Esophagus muscularis mucosa (tissue), 4 donors: ENCODE measurements at places on chromosomes 2 and 18. TPM values are rescaled to one million over a fixed set of nuclear protein-coding genes. Genes with fewer than 3 reads are reported as not detected.

Gene DOCK10
- 5.2 TPM for total RNA-seq

Gene GYPC
- total RNA-seq, result 164 TPM

DNA sequence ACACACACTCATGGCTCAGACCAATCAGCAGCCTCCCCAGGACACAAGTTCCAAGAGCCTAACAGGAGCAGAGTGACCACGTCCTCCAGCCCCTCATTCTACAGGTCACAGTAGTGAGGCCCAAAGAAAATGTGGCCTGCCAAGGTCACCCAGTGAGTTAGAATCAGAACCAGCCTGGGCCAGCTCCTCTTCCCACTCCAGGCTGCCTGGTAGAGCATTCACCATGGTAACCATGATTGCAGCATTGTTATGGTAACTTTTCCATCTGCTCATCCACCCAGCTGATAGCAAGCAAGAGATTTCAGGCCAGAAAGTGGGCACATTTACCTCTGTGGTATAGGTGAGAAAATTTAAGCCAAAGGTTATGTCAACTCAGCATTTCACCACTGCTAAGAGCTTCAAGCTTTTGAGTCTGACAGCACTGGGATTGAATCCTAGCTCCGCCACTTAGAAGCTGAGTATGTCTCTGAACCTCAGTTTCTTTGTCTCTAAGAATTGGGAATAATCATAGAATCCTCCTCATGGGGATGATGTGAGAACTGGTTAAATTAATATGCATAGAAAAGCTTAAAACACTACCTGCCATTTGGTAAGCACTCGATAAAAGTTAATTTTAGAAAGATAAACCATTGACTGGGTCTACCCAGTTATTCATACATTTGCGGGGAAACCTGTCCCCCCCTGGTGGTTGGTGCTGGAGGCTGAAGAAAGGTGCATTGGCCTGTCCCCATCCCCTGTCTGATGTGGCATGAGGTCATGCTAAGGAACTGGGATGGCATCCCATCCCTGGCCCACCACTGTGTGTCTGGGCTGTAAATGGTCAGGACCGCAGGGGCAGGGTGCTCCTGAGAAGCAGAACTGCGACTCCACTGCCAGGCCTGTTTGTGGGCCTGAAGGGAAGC, 181.5 kb downstream of the KLHL29 start:
- peaks cover 97% of the 10 kb centered on the region for H3K4me1 ChIP-seq
- H3K4me3 ChIP-seq, result no peak overlapping the region
- H3K27me3 ChIP-seq, result no peaks in the 10 kb centered on the region
- no peak for DNase-seq

- H3K27ac ChIP-seq, result no peak overlapping the region
- no peaks in the 10 kb centered on the region for H3K36me3 ChIP-seq
- H3K4me3 ChIP-seq, result no peak overlapping the region
These were observed 313.6 kb upstream of the ACVR2A start for GRCh38 chr2:147531269-147531668.

DNA sequence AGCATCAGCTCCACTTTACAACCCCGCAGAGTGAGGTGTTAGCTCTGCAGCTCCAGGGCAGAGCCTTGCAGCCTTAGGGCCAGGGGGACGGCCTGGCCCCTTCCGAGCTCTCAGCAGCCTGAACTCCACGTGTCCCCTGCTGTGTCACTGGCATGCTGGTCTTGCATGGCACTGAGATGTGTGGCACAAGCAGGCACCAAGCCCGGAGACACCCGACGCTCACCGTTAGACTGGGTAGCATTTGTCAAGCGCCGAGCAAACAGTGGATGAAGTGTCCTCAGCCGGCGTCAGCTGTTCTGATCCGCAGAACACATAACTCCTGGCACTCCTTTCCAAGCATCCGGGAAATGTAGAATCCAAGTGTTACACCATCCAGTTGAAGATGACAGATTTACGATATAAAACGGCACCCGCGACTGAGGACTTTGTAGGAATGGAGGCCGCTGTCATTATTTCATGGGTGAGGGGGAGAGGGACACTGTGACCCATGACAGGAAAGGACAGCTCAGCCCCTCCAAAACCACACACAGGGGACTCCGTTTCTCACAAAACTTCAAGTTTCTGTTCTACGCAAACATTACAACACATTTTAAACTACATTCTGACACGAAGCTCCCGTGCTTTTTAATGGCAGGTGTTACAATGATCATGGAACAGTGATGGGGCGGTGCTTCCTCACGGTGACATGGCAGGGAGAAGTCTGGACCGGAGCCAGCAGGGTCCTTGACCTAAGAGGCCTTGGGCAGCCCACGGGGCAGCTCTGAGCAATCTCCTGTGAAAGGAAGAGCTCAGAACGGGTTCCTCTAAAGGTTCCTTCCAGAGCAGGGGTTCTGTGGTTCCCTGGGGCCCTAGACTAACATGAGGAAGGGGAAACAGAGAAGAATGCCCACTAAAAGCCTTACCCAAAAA, 89.4 kb downstream of the HDAC4 start:
- H3K4me1 ChIP-seq, result peaks cover 88% of the 10 kb centered on the region
- H3K36me3 ChIP-seq, result no peaks in the 10 kb centered on the region
- no peak for DNase-seq
- no peaks in the 10 kb centered on the region for H3K27me3 ChIP-seq

DNA sequence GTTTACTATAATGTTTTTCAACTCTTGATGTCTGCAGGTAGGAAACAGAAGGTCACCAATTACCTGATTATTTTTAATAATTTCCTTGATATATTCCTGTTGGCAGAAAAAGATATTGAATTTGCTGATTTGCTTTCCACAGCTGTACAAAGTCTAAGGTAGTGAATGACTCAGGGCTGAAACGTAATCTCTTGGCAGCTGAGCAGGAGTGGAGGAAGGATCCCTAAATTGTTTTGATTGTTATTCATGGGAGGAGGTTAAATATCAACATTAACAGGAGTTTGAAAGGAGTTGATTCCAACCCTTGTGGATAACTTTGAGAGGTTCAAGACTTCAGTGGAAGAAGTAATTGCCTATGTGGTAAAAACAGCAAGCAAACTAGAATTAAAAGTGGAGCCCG, 345.2 kb upstream of the SLC8A1 start:
- no peak overlapping the region for H3K4me3 ChIP-seq
- no peaks in the 10 kb centered on the region for H3K27me3 ChIP-seq
- no peaks in the 10 kb centered on the region for H3K4me1 ChIP-seq
- H3K27ac ChIP-seq, result no peak overlapping the region

DNA sequence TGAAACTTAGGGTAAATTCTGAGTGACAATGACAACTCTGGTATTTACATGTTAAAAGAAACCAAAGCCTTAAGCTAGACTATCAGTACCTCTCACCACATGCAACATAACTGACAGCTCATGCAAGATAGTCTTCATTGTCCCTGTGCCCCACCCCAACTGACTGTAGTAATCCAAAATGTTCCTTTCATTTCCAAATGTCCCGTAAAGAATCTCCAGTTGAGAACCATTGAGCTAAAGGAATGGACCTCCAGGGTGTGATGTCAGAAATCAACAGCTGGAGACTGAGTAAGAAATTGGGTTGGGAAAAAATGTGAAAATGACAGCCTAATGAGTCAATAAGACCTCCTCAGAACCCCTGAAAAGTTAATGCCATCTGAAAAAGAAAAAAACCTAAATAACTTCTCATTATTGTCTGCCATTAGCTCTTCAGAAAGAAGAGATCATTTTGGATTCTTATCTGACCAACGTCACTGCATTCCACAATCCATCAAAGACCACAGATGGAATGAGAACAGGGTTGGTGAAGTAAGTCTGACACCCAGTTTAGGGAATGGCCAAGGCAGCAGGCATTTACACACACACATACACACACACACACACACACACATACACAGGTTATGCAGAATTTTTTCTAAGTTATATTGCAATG, 51.7 kb upstream of the ACVR2A start:
- H3K36me3 ChIP-seq, result no peaks in the 10 kb centered on the region
- H3K27ac ChIP-seq, result no peak overlapping the region
- H3K27me3 ChIP-seq, result no peaks in the 10 kb centered on the region

GRCh38 chr2:16014041-16014787, 73.9 kb downstream of the MYCN start:
- no peaks in the 10 kb centered on the region for H3K36me3 ChIP-seq
- DNase-seq, result no peak
- H3K27ac ChIP-seq, result no peak overlapping the region
- H3K4me3 ChIP-seq, result no peak overlapping the region
- peaks cover 72% of the 10 kb centered on the region for H3K27me3 ChIP-seq

DNA sequence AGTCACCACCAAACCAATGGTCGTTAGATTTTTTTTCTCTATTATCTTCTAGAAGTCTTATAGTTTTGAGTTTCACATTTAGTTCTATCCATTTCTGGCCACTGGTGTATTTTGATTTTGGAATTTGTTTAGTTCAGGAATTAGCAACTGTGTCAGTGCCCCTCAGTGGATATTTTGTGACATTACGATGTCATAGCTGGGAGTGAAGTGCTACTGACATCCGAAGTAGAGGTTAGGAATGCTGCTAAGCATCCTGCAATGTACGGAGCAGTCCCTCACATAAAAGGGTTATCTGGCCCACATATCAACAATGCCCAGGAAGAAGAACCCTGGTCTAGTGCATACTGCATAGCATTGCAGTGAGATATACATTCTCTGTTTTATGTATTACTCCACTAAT, 157.4 kb upstream of the RGPD4 start:
- no peaks in the 10 kb centered on the region for H3K4me1 ChIP-seq
- no peak overlapping the region for H3K4me3 ChIP-seq
- DNase-seq, result no peak
- no peak overlapping the region for H3K27ac ChIP-seq
- no peaks in the 10 kb centered on the region for H3K36me3 ChIP-seq

DNA sequence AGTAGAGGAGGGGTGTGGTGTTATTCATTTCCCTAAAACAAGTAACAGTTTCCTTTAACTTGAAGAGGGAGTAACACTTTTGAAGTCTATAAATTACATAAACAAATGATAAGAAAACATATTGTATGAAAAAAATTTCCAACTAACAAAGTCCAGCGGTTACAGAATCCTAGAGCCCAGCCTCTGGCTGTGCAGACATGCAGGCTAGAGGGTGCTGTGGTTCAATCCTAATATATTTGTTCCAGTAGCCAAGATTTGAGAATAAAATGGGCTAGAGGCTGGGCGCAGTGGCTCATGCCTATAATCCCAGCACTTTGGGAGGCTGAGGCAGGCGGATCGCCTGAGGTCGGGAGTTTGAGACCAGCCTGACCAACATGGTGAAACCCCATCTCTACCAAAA, 56.9 kb downstream of the WDR75 start:
- no peak for DNase-seq
- H3K27ac ChIP-seq, result no peak overlapping the region
- no peaks in the 10 kb centered on the region for H3K27me3 ChIP-seq
- H3K4me1 ChIP-seq, result no peaks in the 10 kb centered on the region

DNA sequence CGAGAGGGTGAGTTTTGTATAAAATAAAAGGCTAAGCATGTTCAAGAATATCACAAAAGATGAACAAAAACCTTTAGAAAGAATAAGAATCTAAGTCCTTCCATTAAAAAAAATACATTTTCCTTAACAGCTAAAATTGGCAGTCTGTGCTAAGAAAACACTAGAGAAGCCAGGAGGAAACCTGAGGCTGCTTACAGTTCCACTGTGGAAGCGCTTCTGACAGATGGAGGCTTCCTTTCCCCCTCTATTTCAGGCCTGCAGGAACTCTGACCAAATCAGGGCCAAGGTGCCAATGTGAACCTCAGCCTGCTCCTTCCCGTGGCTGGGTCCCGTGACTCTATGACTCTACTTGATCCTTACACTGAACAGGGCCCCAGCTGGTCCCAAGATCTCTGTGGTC, 108.1 kb upstream of the ARHGAP28 start:
- H3K27me3 ChIP-seq, result no peaks in the 10 kb centered on the region
- H3K4me1 ChIP-seq, result peaks cover 16% of the 10 kb centered on the region
- DNase-seq, result no peak
- no peaks in the 10 kb centered on the region for H3K36me3 ChIP-seq
- no peak overlapping the region for H3K27ac ChIP-seq

GRCh38 chr2:6926071-6926732, 9.0 kb downstream of the RNF144A start:
- no peak overlapping the region for H3K27ac ChIP-seq
- peak; percentile 88 for DNase-seq
- no peaks in the 10 kb centered on the region for H3K27me3 ChIP-seq
- H3K36me3 ChIP-seq, result no peaks in the 10 kb centered on the region
- H3K4me3 ChIP-seq, result no peak overlapping the region

DNA sequence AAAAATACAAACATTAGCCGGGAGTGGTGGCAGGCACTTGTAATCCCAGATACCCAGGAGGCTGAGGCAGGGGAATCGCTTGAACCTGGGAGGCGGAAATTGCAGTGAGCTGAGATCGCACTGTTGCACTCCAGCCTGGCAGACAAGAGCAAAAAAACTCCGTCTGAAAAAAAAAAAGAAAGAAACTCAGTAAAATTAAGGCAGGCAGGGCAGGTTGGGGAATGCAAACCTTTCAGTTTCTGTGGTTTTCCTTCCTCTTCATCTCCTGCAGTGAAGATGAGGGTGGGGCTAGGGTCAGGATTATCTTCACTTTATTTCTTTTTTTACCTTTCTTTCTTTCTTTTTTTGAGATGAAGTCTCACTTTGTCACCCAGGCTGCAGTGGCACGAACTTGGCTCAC, 43.2 kb upstream of the PSME4 start:
- H3K4me3 ChIP-seq, result no peak overlapping the region
- H3K27ac ChIP-seq, result no peak overlapping the region
- H3K4me1 ChIP-seq, result peaks cover 8% of the 10 kb centered on the region
- no peaks in the 10 kb centered on the region for H3K36me3 ChIP-seq

DNA sequence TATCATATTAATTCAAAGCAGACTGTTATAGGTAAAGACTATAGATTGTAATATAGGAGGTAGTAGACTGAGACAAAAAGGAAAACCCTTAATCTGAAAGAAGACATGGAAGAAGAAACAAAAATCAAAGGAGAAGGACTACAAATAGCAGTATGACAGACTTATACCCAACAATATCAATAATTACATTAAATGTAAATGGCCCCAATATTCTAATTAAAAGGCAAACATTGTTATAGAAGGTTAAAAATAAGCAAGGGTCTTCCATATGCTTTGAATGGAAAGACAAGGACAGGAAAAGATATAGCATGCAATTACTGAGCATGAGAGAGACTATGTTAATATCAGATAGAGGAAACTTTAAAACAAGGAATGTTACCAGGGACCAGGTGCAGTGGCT, 109.5 kb upstream of the BCL2L11 start:
- H3K4me1 ChIP-seq, result no peaks in the 10 kb centered on the region
- no peak for DNase-seq
- no peaks in the 10 kb centered on the region for H3K36me3 ChIP-seq

- no peaks in the 10 kb centered on the region for H3K27me3 ChIP-seq
- no peaks in the 10 kb centered on the region for H3K36me3 ChIP-seq
- peak overlapping the region; percentile 70 for H3K27ac ChIP-seq
- H3K4me1 ChIP-seq, result peaks cover 92% of the 10 kb centered on the region
- no peak for DNase-seq
- no peak overlapping the region for H3K4me3 ChIP-seq
These were observed 233.7 kb downstream of the PRKCE start for GRCh38 chr2:45885171-45885621.

DNA sequence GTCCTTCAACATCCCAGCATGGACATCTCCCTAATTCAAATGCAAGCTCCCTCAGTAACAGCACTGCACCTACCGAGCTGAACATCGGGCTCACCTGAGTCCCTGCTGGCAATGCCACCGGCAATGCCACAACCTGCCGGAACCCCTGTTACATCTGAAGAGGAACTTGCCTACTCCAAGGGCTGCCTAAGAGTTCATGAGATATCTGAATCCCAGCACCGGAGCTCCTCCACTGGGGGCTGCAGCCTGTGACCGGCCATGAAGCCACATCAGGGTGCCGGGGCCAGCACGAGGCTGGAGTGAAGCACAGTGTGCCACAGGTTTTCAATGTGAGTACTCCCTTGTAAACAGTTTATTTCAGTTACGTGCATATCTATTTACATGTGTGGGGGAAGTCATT, 152.9 kb downstream of the EIPR1 start:
- H3K27me3 ChIP-seq, result no peaks in the 10 kb centered on the region
- DNase-seq, result no peak
- H3K36me3 ChIP-seq, result no peaks in the 10 kb centered on the region
- H3K4me3 ChIP-seq, result no peak overlapping the region
